ENCODE measurements at places on chromosomes 2 and 18.

- DNase-seq, result no peak
Measured at GRCh38 chr18:75010689-75011088, 198.2 kb downstream of the PTGR3 start.

- DNase-seq, result no peak
Measured at GRCh38 chr2:149727927-149728326, 140.4 kb upstream of the MMADHC start.

GRCh38 chr2:240953426-240954410, 44.7 kb upstream of the SNED1 start:
- DNase-seq, result no peak

- DNase-seq, result no peak
Measured at GRCh38 chr2:195382186-195382585, 274.8 kb upstream of the SLC39A10 start.

- DNase-seq, result peak; percentile 41
Measured at GRCh38 chr2:134275058-134275862, 21.4 kb downstream of the MGAT5 start.

- DNase-seq, result no peak
Measured at GRCh38 chr2:230941202-230942180, 16.4 kb upstream of the GPR55 start.

GRCh38 chr18:1464444-1465217, 560.0 kb downstream of the ADCYAP1 start:
- DNase-seq, result no peak

- DNase-seq, result no peak
Measured at GRCh38 chr18:54958704-54959625, at the start of gene CCDC68. Gene CCDC68, minus strand, starts transcription at chr18:54959461. Its CDS starts 16,670 bp downstream, at chr18:54942791.

DNA sequence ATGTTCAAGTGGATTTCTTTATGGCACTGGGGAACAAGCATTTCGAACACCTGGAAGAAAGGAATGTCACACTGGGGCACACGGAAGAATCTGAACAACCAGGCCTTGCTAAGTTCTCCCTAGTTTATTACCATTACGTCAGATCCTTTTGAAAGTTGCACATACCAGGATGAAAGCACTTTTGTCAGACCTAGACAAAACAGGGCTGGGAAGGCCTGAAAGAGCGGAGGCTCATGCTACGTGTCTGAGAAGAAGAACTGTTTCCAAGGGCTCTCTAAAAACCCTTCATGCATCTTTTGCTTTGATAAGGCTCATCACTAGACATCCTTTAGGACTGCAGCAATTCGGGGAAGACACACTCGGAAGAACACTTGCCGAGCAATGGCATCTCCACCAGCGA, 15.4 kb upstream of the SLC25A52 start:
- no peak for DNase-seq

DNA sequence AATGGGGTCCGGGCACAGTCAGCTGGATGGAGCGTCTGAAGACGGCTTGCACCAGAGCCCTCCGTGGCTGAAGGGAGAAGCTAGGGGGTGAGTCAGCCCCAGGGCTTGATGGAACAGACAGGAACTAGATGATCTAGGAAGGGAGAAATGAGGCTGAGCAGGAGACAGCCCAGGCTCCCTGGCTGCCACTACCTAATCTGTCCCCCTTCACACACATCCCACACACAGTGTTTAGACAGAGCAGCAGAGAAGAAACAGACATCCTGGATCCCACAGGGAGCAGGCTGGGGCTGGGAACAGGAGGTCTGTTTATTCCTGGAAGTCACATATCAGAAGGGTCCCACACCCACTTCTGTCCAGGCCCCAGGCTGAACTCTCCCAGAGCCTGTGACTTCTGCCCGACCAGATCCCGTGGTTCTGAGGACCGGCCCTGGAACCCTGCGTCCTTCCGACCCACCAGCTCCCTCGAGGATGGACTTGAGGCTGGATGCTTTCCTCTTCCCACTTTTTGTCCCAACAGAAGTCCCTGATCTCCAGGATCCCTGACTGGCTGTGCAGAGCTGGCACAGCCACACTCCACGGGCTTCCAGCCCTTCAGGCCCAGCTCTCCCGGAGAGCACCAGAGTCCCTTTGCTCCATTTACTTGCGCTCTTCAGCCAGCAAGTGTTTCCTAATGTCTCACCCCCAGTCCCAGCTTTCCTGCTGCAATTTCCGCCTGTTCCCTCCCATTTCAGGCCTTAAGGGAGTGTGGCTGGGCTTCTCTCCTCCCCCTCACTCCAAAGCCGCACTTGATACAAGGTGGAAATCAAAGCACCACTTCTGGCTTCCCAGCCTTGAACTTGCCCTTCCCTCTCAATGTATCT, 1.5 kb upstream of the GPBAR1 start:
- DNase-seq, result no peak

DNA sequence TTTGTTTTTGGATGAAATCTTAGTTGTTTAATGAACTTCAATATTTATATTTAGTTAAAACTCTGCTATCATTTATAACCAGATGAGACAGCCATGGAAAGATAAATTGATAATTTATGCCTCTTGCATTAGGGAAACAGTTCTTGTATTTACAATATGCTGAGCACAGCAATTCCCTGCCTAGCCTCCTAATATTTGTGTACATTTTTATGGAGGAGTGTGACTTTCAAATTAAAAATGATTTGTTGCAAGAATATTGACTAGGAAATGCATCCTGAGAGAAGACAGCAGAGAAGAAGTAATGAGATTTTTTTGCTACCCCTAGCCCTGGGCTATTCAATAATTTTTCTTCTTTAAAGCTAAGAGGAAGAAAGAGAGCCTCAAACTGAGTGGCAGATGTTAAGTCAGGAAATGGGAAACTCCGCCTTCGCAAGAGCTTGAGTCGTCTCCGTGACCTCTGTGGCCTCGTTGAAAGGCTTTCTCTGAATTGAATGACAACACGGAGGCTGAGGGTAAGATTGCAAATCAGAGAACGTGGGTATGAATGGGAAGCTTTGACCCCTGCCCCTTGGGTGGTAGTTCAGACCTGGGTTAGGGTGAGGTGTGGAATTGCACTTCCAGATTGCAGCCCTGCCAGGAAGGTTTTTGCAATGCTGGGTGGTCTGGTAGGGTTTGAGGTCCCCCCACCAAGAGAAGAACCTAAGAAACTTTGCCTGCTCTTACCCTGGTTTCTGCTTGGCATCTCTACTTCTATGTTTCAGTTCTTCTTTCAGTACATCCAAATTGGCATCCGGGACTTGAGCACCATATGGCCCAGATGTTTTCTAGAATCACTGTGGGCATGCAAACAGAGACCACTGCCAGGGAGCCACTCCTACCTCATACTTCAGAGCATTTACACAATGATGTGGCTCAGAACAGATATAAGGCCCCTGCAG, 210.3 kb upstream of the RBMS1 start:
- DNase-seq, result peak; percentile 21

DNA sequence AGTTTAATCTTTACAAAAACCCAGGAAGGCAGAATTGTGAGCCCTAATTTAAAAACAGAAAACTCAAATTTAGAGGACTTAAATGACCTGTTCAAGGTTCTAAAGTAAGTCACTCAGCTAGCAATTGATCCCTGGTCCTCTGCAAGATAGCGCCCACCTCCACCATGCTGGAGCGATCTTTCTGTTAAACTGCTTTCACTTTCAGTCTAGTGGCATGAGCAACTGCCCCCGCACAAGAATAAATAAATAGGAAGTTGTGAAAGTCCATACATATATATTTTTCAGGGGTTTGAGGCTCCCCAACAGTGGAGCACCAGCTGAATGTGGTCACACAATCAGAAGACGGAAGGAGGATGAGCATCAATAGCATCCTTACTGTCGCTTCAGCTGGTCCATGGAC, 217.9 kb downstream of the NAPG start:
- DNase-seq, result no peak

DNA sequence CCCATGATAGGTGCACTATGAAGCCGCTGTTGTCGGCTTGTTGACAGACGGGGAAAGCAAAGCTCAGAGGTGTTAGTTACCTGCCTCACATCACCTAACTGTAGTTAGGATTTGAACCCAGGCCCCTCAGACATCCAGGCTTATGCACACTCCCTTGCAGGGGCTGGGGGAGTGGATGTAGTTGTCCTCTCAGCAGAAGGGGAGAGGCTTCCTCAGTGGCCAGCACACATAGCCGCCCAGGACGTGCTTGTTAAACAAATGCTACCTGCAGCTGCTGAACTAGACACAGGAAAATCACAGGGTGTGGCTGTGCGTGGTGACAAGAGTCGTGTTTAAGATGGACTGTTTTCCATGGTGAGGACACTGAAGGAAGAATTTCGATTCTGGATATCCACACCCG, 39.2 kb downstream of the GREB1 start:
- no peak for DNase-seq

DNA sequence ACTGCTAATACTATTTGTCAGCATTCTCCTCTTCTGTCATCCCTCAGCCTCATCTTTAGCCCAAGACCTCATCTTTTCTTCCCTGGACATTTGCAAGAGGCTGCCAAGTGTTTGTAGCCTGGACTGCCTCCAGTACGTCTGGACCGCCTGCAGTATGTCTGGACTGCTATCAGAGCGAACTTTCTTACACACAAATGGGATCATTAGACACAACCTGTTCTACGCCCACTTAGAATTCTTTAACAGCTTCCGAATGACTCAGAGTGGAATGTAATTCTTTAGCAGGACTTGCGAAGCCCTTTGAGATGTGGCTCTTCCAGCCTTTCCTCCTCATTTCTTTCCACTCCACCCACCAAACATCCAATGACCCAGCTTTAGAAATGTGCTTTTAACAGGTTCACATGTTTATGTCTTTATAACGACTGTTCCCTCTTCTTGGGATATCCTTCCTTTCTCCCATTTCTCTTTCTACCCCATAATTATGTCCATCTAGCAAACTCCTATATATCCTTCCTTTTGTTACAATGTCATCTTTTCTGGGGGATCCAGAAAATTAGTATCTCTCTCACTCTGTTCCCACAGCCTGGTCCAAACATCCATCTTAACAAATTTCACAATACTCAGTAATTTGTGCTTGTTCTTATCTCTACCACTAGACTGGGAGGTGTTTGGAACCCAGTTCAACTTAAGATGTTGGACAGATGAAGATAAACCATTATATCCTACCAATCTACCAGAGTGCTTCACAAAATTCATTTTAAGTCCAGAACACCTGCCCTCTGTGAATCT, 171.3 kb upstream of the PGAP1 start:
- DNase-seq, result no peak

- no peak for DNase-seq
Measured at GRCh38 chr2:28088970-28089369, 198.4 kb downstream of the BABAM2 start.

- no peak for DNase-seq
Measured at GRCh38 chr2:235600926-235601325, 107.1 kb downstream of the AGAP1 start.

GRCh38 chr18:75945265-75945933, 517.9 kb upstream of the SMIM21 start:
- DNase-seq, result no peak

- no peak for DNase-seq
Measured at GRCh38 chr2:76120176-76120575, 409.5 kb upstream of the GCFC2 start.

GRCh38 chr2:168212167-168212566, 35.2 kb downstream of the STK39 start:
- DNase-seq, result no peak

GRCh38 chr2:67927501-67927900, 135.3 kb downstream of the C1D start:
- DNase-seq, result no peak

DNA sequence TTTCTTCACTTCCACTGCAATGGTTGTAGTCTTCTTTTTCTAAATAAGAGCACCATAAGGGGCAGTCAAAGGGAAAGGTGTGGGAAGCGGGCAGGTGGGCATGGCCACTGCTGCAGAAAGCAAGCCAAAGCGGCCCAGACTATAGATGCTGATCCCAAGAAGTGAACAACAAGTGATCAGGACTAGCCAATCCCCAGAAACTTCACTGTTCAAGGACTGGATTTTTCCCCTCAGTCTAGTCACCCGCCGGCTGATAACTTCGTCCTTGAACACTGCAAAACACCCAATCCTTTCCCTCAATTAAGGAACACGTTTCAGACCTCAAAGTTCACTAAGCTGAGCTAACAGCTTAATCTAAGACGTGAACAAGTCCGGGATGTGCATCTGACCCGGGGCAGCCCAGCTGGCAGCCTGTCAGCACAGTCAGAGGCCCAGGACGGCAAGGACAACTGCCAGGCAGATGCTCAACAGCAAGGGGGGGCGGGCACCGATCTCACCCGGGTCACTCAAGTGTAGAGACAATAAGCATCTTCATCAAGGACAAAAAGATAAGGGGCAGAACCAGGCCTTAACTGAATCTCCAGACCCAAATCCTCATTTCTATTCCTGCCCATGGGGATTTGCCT, 59.8 kb downstream of the HDLBP start:
- DNase-seq, result no peak

DNA sequence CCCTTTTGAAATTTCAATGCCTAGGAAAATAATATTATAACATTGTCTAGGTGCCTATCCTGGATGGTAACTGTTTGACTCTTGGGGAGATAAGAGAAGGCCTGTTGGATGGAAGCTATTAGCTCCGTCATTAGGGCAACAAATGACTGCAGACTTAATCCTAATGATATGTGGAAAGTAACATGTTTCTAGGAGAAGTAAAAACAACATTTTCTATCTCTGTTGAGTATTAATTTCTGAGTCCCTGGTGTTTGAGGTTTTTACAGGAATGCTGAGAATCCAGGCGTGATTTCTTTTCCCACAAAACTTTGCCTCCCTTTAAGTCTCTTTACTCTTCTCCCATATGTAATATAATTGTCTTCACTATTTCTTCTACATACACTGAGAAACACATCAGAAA, 159.1 kb downstream of the GALNT1 start:
- DNase-seq, result no peak

GRCh38 chr2:39504790-39505335, 67.8 kb upstream of the MAP4K3 start:
- no peak for DNase-seq

DNA sequence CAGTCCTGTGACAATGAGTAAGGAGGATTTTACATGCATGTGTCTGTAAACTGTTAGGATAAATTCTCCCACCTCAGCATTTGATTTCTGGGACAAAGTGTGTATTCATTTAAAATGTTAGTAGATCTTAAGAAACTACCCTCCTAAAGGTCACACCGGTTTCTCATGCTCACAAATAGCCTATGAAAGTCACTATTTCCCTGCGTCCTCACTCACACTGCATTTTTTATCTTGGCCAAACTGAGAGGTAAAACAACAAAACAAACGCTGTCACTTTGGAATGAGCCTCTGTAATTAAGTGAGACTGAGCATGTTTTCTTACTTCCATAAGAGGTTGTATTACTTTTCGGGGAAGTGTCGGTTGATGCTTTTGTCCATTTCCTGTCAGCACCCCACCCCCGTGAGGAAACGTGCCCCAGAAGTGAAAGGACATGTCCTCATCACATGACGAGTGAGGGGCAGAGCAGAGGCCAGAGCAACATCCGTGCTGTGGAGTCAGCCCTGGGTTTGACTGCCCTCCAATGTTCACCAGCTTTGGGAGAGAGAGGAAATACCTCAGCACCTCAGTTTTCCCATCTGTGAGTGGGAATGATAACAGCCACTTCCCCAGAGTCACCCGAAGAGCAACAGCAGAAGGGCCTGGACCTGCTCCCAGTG, 3.1 kb downstream of the GYPC start:
- peak; percentile 70 for DNase-seq
